ENCODE measurements at places on chromosomes 12 and 14.

DNA sequence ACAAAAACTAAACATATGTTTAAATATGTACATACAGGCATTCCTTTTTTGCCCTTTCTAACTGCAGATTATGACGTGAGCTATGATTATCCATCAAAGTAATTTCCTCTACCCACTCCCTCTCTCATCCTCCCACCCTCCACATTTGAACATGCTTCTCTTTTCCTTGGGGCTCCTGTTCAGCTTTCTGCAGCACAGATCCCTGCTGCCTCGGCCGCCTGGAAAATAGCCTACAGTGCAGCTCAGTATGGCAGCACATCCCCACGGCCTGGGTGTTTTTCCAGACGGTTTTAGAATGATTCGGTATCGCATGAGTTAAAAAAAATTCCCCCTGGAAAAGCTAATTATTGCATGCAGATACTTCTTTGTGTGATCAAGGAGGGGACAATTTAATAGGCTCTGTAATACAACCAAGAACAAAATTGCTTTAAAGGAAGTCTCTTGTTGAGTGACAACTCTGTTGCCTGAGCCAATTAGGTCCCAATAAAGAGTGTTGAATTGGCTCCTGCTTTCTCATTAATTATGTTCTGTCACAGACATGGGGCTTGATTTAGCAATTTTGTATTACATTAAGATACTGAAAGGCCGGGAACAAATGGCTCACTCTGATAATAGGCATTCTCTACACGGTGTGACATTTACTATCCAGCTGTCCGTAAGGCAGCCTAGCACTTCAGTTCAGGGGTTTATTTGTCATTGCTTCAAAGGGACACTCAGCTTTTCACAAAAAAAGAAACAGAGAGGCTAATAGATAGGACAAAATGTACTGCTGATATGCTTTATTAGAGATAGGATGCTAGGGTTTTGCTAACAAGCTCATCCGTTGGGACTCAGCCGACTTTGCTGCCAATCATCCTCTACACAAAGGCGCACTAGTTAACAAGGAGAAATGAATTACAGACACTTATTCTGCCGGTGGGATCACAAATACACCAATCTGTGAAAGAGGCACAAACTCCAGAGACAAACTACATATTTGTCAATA lies 285.8 kb upstream of the G2E3 start:
- no peak for DNase-seq

GRCh38 chr14:28613532-28613931 lies 153.1 kb upstream of the FOXG1 start:
- DNase-seq = no peak

DNA sequence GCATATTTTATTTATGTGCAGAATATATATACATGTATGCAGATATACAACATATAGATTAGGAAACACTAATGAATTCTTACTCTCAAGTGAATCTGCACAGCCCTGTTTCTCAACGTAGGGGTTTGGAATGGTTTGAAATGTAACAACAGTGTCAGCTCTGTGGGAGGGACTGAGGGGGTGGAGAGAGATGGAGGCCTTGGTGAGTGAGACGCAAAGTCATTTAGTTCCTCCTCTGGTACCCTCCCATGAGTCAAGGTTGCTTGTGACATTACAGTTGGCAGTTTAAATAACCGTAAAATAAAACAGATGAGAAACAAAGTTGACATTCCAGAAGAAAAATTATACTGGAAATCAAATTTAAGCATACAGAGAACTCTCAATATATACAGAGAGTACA lies 313.0 kb upstream of the PRKD1 start:
- DNase-seq = no peak

GRCh38 chr12:12735301-12735700 lies 18.1 kb downstream of the CDKN1B start:
- DNase-seq = no peak
